ENCODE measurements at places on chromosomes 6 and 20.

DNA sequence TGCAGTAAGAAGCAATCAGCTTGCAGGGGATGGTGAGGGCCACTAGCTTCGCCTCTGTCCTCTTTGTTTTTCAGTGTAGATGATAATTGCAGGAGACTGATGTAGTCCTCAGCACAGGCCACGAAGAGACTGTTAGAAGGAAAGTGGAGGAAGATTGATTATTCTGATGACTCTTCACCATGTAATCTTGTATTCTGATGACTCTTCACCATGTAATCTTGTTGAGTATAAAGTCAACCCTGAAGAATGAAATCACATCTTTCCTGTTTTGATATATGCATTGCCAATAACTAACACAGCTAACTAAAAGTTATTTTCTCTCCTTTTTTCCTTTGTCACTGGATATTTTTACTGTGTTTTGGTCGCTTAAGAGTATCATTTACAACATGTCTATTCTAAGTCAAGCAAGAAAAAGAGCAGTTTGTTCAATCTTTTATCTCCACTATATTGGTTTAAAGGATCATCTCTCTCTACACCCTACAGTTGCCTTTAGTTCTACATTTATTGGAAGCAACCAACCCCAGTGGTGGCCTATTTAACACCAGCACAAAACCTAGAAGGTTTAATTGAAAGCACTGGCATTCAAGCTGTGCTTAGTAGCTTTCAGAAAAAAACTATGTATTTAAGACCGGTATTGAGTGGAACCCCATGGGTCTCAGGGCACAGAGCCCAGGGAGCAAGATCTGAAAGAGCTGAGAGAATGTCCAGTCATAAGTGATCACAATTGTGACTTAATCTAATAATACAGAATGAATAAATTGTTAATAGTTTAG, 107.2 kb upstream of the BTBD3 start:
- no peak for DNase-seq
- no peaks in the 10 kb centered on the region for H3K36me3 ChIP-seq
- no peak overlapping the region for H3K27ac ChIP-seq
- H3K27me3 ChIP-seq, result no peaks in the 10 kb centered on the region

GRCh38 chr6:148883270-148883669, 136.4 kb downstream of the UST start:
- no peak overlapping the region for H3K4me3 ChIP-seq
- no peak for DNase-seq
- H3K27me3 ChIP-seq, result no peaks in the 10 kb centered on the region

DNA sequence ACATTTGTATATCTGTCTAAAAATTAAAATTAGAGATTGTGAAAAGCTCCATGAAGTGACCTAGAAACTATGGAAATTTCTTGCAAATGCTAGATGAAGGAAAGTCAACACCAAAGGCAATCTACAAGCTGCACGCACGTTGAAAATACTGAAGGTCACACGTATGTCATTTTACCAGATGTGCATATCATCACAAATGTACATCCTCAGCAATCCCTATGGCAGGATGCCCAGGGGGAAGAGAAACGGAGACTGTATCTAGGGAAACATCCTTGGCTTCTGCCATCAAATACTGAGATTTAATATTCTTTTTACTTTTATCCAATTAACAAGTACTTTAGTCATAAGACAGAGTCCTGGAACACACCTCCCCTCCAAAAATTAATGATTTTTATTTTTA, 672.0 kb downstream of the RNF144B start:
- H3K27me3 ChIP-seq, result no peaks in the 10 kb centered on the region
- no peaks in the 10 kb centered on the region for H3K4me1 ChIP-seq
- no peak for DNase-seq
- no peaks in the 10 kb centered on the region for H3K36me3 ChIP-seq
- H3K4me3 ChIP-seq, result no peak overlapping the region

- H3K27me3 ChIP-seq, result no peaks in the 10 kb centered on the region
- H3K36me3 ChIP-seq, result no peaks in the 10 kb centered on the region
- no peak for DNase-seq
- no peak overlapping the region for H3K4me3 ChIP-seq
- H3K27ac ChIP-seq, result no peak overlapping the region
Measured at GRCh38 chr6:47278545-47278944, 31.2 kb downstream of the TNFRSF21 start.

DNA sequence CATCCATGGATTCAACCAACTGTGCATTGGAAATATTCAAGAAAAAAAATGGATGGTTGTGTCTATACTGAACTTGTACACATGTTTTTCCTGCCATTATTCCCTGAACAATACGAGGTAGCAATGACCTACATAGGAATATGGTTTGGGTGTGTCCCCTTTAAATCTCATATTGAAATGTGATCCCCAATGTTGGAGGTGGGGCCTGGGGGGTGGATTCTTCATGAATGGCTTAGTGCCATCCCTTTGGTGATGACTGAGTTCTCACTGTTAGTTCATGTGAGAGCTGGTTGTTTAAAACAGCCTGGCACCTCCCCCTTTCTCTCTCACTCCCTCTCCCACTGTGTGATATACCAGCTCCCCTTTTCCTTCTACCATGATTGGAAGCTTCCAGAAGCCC, 139.8 kb upstream of the BACH2 start:
- H3K4me3 ChIP-seq, result no peak overlapping the region
- H3K27me3 ChIP-seq, result peaks cover 1% of the 10 kb centered on the region
- no peak overlapping the region for H3K27ac ChIP-seq
- H3K36me3 ChIP-seq, result peaks cover 33% of the 10 kb centered on the region
- no peak for DNase-seq
- peaks cover 10% of the 10 kb centered on the region for H3K4me1 ChIP-seq

DNA sequence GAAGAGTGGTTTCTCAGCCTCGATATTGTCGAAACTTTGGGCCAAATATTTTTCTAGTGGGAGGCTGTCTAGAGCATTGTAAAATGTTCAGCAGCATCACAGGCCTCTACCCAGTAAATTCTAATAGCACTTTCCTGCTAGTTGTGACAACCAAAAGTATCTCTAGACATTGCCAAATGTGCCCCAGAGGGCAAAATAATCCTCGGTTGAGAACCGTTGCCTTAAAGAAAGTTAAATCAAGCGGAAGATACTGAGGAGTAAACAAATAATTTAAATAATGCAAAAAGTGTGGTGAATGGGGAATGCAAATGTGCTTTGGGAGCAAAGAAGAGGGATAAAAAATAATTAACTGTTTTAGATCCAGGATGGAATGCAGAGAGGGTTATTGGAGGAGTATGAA, 106.4 kb upstream of the ASCC3 start:
- DNase-seq, result no peak
- H3K4me3 ChIP-seq, result no peak overlapping the region
- no peaks in the 10 kb centered on the region for H3K27me3 ChIP-seq
- H3K36me3 ChIP-seq, result no peaks in the 10 kb centered on the region
- no peak overlapping the region for H3K27ac ChIP-seq

DNA sequence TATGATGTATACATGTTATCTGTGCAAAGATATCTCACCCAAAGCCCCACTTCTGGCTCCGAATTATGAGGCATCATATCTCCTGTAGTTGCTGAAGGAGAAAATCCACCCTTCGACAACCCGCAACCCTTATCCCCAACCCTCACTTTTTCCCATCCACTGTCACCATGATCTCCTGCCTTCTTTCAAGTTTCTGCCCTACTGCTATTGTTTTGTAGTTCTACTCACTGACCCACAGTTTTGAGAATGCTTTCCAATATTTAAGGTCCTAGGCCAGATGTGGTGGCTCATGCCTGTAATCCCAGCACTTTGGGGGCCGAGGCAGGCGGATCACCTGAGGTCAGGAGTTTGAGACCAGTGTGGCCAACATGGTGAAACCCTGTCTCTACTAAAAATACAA, 22.2 kb downstream of the ADGRF1 start:
- no peak for DNase-seq
- no peaks in the 10 kb centered on the region for H3K4me1 ChIP-seq
- H3K36me3 ChIP-seq, result no peaks in the 10 kb centered on the region
- H3K4me3 ChIP-seq, result no peak overlapping the region
- no peaks in the 10 kb centered on the region for H3K27me3 ChIP-seq
- H3K27ac ChIP-seq, result no peak overlapping the region

GRCh38 chr20:35328689-35329088, 36.5 kb upstream of the FAM83C start:
- no peaks in the 10 kb centered on the region for H3K27me3 ChIP-seq

DNA sequence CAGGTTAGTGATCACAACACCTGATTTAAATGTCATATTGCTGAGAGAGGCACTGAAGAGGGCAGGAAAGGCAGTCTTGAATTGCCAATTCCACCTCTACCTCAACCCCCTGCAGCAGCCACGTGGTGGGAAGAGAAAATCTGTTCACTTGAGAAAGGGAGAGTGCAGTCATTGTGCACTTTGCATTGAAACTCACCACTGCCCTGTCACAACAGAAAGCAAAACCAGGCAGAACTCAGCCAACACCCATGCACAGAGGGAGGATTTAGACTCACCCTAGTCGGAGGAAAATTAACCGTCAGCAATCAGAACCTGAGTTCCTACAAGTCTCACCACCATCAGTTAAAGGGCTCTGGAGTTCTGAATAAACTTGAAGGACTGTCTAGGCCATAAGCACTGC, 1040.2 kb downstream of the HACE1 start:
- no peaks in the 10 kb centered on the region for H3K27me3 ChIP-seq
- no peak overlapping the region for H3K27ac ChIP-seq
- no peak for DNase-seq
- H3K4me1 ChIP-seq, result no peaks in the 10 kb centered on the region

DNA sequence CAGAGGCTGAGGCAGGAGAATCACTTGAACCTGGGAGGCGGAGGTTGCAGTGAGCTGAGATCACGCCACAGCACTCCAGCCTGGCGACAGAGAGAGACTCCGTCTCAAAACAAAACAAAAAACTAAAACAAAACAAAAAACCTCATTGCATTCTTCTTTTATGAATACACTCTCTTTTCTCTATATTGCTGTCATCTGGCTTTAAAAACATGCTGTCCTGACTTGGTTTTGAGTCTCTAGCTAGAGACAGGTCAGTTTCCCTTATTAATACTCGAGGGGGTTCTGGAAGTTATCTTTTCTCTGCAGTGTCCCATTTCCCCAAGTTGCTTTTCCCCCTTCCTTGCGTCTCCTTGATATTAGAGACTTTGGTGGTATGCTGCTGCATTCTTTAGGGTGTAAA, 50.9 kb downstream of the RIOK1 start:
- peaks cover 19% of the 10 kb centered on the region for H3K4me1 ChIP-seq
- H3K4me3 ChIP-seq, result no peak overlapping the region
- no peak for DNase-seq
- H3K36me3 ChIP-seq, result no peaks in the 10 kb centered on the region
- peaks cover 3% of the 10 kb centered on the region for H3K27me3 ChIP-seq
- no peak overlapping the region for H3K27ac ChIP-seq

GRCh38 chr20:5745416-5746030, 4.7 kb upstream of the SHLD1 start:
- peaks cover 5% of the 10 kb centered on the region for H3K4me1 ChIP-seq
- H3K36me3 ChIP-seq, result peaks cover 3% of the 10 kb centered on the region
- H3K27me3 ChIP-seq, result no peaks in the 10 kb centered on the region
- H3K4me3 ChIP-seq, result no peak overlapping the region
- no peak overlapping the region for H3K27ac ChIP-seq

DNA sequence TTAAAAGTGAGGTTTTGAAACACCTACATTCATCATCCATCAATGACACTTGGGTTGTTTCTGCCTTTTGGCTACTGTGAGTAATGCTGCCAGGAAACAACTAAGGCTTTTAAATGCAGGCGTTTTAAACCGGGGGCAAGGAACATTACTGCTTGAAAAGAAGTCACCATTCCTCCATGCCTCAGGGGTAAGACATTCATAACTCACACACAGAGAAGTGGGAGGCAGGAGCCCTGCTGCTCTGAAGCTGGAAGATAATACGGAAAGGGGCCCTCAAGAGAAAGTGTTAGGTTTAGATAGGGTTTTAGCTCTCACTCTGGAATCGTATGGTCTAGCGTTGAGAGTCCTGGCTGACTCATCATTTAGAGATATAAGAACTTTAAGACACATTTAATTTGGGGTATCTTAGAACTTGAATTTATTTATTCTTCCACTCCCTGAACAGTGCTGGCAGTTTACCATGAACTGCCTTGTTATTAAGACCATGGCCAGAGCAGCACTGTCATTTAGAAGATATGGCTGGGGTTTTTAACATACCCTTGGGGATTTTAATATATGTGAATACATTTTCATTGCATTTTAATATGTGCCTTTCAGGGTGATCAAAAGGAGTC, 1.8 kb downstream of the TUBB1 start:
- no peak overlapping the region for H3K4me3 ChIP-seq
- DNase-seq, result no peak
- no peak overlapping the region for H3K27ac ChIP-seq
- H3K36me3 ChIP-seq, result peaks cover 38% of the 10 kb centered on the region
- no peaks in the 10 kb centered on the region for H3K27me3 ChIP-seq

GRCh38 chr6:97989451-97989850, 706.4 kb upstream of the MMS22L start:
- no peaks in the 10 kb centered on the region for H3K27me3 ChIP-seq
- H3K36me3 ChIP-seq, result no peaks in the 10 kb centered on the region
- DNase-seq, result no peak
- H3K4me3 ChIP-seq, result no peak overlapping the region
- H3K27ac ChIP-seq, result no peak overlapping the region

- no peak overlapping the region for H3K4me3 ChIP-seq
- H3K4me1 ChIP-seq, result no peaks in the 10 kb centered on the region
- DNase-seq, result no peak
- H3K36me3 ChIP-seq, result no peaks in the 10 kb centered on the region
- H3K27me3 ChIP-seq, result no peaks in the 10 kb centered on the region
- H3K27ac ChIP-seq, result no peak overlapping the region
Measured at GRCh38 chr6:72676995-72677394, 55.1 kb downstream of the KCNQ5 start.

DNA sequence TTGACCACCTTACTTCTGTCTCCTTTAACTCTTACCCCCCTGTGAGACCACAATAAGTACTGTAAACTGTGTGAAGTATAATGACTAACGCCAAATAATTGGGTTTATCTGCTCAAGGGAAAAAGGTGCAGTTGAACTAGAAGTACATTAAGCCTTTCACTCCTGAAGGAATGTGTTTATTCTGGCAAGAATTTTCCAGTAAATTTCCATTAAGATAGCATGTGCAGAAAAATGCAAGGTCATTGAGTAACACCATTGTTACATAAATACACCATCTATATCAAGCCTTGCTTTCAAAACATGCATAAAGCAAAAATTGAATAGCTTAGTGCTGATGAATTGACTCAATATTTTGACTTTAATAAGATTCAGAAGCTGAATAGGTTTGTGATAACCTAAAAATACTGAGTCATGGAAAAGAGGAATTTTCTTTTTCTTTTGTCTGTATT, 65.4 kb downstream of the ARHGAP18 start:
- H3K36me3 ChIP-seq, result no peaks in the 10 kb centered on the region
- no peaks in the 10 kb centered on the region for H3K27me3 ChIP-seq
- no peak overlapping the region for H3K4me3 ChIP-seq
- DNase-seq, result no peak
- H3K4me1 ChIP-seq, result peaks cover 2% of the 10 kb centered on the region

DNA sequence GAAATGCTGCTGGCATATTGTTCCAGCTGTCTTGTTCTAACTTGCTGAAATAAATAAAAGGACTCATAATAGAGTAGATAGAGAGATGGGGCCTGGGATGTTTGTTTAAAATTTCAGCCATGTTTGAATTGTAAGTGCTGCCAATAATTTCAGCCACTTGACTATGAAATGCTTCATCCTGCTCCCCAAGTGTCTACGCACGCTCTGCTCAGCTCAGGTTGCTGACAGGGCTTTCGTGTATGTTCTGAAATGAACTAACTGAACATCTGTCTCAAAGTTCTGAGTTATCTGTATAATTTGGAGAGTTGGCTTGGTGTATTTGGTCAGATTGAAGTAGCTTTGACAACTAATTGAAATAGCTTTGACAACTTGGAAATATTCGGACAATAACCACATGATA, 387.8 kb downstream of the BMP2 start:
- no peaks in the 10 kb centered on the region for H3K36me3 ChIP-seq
- no peak overlapping the region for H3K4me3 ChIP-seq
- DNase-seq, result no peak
- no peaks in the 10 kb centered on the region for H3K4me1 ChIP-seq
- no peak overlapping the region for H3K27ac ChIP-seq
- no peaks in the 10 kb centered on the region for H3K27me3 ChIP-seq

Measured in activated CD4-positive, alpha-beta memory T cell treated with anti-CD3 and anti-CD28 coated beads, Interleukin-2, amount 10 ng/mL, durations not matched to agents 7 days and 5 days (primary cell).